ENCODE measurements at places on chromosomes 4 and X.

DNA sequence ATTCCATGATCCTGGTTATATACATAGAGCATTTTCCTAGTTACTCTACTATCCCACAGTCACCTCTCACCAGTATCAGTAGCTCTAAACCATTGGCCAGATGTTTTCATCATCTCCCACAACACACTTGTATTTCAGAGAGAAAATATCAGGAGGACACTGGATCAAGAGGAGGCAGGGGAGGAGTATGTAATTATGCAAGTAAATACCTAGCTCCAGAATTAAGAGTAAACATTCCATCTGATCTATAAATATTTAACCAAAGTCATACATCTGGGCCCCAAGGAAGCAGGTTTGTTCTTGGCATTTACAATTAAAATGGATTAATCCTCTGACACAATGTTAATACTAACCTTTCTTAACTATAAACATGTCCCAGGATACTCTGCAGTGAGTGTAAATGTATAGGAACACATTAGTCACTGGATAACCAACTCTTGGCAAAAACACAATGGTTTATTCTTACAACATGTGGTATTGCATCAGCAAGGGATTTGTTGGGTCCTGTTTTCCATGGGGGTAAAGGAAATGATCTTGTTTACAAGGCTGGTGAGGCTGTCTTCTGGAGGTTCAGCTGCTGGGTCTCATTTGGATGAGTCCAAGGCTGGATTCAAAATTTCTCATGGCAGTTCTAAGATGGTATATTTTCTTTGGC, 170.1 kb downstream of the ATG4A start:
- peak; percentile 80 for DNase-seq

- DNase-seq = no peak
These were observed 395.0 kb upstream of the FAT1 start for GRCh38 chr4:187118602-187119120.

GRCh38 chr4:139469216-139469615, 15.3 kb downstream of the RAB33B start:
- DNase-seq = no peak

GRCh38 chr4:150381609-150382008, 200.3 kb upstream of the MAB21L2 start:
- DNase-seq = peak; percentile 51

DNA sequence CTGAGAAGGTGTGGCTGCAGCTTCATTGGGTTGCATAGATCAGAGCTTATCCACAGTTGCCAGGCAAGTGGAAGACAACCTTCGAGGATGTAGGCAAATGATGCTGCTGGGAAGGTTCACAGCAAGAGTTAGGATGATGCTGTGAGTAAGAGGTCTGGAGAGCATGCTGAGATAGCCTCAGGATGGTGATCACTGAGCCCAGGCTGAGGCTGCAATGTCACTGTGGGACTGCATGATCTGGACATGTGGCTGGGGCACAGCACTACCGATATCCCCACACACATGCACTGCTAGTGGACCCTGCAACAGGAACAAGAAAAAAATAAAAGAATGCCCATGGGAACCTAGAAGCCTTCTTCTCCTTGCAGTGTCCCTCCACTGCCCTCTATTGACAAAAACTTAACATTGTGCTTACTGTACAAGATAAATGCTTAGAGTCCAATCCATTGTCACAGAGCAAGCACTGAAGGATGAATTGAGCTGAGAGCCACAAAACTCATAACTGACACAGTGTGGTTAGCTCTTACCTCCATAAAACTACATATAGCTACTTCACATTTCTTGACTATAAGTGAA, 105.6 kb downstream of the CNKSR2 start:
- peak; percentile 24 for DNase-seq

GRCh38 chrX:47098338-47099094, 20.3 kb downstream of the RGN start:
- no peak for DNase-seq

GRCh38 chr4:5206016-5206790, 154.9 kb downstream of the STK32B start:
- DNase-seq = peak; percentile 24

GRCh38 chrX:111585337-111585736, 73.9 kb downstream of the SERTM2 start:
- no peak for DNase-seq

DNA sequence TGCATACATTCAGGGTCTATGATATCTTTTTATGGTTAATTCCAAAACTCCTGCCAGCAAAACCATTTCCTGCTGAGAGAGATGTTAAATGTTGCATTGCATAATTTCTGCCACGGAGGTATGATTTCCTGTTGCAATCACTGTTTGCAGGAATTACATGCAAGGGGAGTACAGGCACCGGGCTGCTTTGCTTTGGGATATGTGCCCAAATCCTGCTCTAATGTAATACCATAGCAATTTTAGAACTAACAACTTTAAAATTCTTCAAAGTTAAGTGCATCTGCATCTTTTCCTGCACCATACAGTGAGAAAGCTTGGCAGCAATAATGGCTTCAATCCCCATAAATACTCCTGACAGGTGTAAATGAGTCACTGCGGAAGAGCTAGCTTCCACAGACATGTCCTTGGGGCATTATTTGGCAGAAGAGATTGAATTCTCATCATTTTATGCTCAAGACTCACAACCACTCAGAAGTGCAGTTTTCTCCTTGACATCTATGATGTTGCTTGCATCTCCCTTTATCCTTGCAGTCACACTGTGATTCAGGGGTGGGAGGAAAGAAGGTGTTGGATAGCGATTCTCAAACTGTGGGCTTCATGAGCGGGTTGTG, 29.6 kb downstream of the TRIM2 start:
- DNase-seq = peak; percentile 87

GRCh38 chr4:104413487-104413886, 81.2 kb downstream of the CXXC4 start:
- no peak for DNase-seq

Data from foreskin fibroblast (primary cell).